ENCODE measurements at places on chromosomes 6 and 20.

DNA sequence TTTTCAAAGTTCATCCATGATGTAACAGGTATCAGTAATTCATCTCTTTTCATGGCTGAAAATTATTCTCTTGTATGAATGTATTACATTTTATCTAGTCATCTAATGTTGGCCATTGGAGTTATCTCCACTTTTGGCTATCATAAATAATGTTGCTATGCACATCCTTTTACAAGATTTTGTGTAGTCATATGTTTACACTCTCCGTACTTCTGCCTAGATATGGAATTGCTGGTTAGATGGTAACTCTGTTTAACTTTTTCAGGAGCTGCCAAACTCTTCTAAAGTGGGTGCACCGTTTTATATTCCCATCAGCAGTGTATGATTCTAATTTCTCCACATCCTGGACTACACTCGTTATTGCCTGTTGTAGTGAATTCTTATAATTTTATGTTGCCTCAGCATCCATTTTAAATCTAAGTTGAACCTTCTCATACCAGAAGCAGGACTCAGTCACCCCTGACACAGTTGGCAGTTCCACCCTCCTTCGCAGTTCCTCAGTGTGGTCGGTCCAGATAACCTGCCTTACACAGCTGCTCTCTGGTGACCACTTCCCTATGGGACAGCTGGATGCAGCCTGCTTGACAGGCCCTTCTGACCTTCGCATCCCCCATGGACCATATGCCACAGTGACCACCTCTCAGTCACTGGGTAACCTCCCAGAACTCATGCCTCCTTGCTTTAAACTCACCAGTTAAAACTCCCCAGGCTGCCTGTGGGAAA, 33.9 kb downstream of the KIZ start:
- no peak for DNase-seq

DNA sequence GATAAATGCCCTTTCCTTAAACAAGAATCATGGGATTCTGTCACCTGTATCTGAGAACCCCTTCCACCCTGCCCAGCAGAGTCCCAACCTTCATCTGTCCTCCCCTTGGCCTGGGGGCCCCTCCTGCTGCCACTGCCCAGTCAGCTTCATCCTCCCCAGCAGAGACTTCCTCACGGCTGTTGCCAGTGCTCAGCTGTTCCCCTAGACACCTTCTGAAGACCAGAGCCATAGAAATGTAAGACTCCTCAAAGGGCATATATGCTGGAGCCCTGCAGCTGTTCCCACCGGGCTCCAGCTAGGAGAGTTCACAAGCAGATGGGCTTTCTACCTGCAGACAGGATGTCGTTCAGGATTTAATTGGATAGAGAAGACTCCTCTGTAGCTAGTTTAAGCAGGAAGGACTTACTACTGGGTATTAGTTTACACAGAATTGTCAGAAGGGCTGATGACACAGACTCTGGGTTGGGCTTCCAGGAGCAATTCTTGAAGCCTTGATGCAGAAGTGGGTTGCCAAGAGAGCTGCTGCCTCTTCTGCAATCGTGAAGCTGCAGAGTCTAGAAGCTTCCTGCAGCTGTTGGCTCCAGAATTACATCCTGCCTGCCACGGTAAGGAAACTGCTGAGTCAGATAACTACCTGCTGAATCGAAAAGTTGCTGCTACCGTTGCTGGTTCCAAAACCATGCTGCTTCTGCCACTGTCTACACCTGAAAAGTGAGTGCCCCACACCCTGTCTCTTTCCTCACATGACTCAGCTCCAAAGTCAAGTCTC, 57.1 kb upstream of the MLN start:
- DNase-seq: no peak

DNA sequence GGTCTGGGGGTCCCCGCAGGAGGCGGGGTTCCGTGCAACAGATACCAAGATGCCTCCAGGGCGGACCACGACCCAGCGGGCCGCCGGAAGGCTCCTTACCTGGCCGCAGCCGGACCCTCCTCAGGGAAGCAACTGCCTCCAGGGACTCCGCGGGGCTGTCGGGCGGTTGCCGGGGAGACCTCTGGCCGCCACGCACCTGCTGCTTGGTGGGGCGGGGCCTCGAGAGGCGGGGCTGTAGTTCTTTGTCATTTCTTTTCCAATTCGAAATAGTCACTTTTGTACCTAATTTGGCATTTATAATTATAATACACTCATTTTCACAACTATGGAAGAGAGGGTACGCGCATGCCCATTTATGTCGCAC, 647 bp downstream of the AK9 start:
- DNase-seq: peak; percentile 31

GRCh38 chr6:129605967-129606366, 104.0 kb downstream of the ARHGAP18 start:
- no peak for DNase-seq

GRCh38 chr20:23680146-23680545, 8.7 kb downstream of the CST4 start:
- DNase-seq: no peak

DNA sequence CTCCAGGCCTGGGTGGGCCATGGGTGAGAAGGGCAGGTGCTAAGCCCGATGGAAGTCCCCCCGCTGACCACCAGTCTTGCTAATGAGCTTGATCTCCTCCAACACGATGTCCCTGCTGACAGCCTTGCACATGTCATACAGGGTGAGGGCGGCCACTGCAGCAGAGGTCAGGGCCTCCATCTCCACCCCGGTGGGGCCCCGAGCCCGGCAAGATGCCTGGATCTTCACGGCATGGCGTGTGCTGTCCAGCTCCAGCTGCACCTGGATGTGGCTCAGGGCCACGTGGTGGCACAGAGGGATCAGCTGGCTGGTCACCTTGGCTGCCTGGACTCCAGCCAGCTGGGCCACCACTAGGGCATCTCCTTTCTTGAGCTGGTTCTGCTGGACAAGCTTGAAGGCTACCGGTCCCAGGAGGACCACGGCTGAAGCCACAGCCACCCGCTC, 27.9 kb downstream of the MOCS1 start:
- no peak for DNase-seq

DNA sequence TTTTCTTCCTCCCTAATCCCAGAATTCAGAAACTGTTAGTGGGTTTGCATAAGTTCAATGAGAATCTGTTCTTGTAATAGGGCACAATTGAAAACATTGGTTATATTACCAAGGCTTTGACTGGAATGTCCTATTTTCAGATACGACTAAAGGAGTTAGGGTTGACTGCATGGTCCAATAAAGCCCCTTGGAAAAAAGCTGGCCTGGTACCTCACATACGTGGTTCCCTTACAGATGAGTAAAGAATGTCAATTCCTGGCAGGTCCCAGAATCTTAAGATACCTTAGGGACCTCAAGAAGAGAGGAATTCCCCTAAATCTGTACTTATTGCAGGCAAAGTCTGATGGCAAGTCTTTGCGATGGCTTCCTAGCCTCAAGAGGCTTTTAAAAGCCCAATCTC, 4.6 kb downstream of the PPDPF start:
- no peak for DNase-seq

DNA sequence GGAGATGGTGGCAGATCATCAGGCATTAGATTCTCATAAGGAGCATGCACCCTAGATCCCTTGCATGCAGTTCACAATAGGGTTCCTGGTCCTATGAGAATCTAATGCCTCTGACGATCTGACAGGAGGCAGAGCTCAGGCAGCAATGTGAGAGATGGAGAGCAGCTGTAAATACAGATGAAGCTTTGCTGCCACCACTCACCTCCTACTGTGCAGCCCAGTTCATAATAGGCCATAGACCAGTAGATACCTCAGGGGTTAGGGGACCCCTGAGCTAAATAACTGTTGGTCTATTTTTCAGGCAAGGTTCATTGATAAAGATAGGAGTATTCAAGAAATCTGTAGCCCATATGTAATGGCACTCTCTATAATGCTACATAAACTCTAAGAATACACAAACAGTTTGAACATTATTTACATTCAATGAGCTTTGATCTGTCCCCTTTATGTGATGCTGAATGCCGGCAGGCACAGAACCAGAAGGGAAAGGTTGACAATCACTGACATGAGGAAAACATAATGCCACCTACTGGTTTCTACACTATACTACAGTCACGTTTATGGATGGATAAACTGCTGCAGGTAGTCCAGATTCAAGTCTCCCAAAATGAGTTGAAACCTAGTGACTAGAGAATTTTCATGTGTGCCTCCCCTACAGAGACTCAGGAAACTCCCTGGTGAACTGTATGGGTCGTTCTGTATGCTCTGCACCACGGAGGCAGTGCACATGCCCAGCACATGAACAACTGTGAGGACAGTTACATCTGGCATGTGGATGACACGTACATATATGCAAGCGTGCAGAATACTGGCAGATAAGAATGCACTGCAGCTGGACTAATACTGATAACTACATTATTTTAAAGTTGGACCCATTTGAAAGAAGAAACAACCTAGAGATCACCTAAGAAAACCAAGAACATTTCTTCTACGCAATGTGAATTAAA, 72.0 kb downstream of the DST start:
- peak; percentile 53 for DNase-seq

DNA sequence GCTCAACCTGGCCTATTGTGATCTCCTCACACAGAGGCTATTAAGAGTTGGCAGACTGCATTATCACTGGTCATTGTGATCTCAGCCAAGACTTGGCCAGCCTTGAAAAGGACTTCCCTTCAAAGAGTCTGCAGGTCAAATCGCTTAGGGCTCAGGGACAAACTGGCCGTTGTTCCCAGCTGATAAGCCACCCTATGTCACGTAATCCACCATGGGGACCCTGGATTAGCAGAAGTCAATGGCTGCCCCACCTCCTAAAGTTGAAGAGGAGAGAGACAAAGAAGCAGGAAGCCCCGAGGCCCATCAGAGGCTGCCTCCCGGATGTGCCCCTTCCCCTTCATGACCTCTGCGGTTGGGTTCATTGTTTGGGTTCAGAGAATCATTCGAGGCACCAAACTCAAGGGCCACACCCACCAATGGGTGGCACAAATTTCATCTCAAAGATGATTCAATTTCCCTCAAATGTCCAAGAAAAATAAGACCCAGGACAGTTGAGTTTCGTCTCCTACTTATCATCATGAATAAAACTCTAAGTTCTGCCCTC, 56.6 kb downstream of the BPIFB1 start:
- DNase-seq: no peak

DNA sequence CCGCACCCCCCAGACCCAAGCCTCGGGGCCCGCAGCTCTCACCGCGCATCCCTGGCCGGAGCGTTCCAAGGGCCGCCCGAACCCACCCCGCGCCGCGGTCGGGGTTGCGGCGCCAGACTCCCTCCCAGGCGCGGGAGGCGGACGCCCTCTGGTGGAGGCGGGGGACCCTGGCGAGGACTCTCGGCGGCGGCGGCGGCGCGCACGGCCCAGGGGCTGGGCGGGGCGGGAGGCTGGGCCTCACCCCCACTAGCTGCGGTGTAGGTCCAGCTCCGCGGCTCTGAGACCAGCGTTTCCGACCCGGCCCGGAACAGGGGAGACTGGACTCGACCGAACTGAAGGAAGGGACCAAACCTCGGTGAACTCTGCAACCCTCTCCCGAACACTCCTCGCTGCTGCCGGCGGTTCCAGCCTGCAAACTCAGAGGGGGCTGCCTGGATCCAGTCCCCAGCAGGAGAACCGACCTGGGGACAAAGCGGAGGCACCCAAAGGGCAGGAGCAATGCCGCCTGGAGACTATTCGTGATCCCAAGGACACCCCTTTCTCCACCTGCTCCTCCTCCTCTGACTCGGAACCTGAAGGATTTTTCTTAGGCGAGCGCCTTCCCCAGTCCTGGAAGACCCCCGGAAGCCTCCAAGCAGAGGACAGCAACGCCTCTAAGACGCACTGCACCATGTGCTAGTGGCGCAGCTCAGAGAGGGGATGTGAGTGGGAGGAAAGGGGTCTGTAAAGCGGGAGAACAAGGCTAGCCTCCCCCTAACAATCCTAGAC, 859 bp upstream of the TOMM6 start:
- peak; percentile 87 for DNase-seq

GRCh38 chr6:79431537-79431933, 105.7 kb downstream of the LCA5 start:
- no peak for DNase-seq

GRCh38 chr20:63129991-63130657, 85.8 kb downstream of the YTHDF1 start:
- no peak for DNase-seq

DNA sequence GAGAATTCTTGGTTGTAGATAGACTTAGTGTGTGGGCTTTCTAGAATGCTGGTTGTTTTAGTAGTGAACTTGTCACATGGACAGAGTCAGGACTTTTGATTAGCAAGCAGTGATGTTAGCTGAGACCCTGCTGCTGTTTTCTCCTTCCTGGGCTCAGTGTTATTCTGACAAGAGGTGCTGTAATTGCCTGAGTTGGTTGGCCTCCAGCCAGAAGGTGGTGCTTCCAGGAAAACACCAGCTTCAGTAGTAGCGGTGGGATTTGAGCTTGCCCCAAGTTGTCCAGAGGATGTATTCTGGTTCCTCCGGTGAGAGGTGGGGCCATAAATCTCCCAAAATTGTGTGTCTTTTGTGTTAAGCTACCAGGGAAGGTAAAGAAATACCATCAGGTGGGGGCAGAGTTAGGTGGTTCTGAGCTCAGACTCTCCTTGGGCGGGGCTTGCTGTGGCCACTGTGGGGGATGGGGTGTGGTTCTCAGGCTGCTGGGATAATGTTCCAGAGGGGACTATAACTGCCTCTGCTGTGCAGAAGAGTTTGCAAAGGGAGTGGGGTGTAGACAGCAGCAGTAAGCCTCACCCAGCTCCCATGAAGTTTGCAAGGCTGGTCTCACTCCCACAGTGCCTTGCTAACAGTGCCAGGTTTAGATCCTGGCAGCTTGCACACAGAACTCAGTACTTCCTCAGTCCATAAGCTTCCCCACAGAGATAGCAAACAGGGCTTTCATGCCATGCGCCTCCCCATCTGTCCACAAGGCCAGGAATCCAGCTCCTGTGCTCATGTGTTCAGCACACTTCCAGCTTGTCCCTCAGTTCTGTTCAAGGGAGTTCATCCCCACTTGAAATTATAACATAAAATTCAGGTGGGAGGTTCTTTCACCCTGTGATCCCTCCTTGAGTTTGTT, 278.4 kb upstream of the PTCHD4 start:
- no peak for DNase-seq

- no peak for DNase-seq
Observed at GRCh38 chr6:42426191-42426590, 25.5 kb downstream of the TRERF1 start.

- DNase-seq: peak; percentile 34
Observed at GRCh38 chr6:28496099-28496779, 19.4 kb downstream of the GPX6 start.

DNA sequence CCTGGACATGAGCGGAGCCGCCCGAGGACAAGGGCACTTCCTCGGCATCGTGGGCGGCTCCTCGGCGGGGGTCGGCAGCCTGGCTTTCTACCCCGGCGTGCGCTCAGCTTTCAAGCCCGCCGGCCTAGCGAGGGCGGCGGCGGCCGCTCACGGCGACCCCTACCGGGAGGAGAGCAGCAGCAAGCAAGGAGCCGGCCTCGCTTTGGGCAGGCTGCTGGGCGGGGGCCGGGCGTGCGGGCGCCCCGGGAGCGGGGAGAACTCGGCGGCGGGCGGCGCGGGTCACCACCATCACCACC, 6.7 kb downstream of the PRDM13 start:
- no peak for DNase-seq

- DNase-seq: no peak
Observed at GRCh38 chr20:18079756-18080353, 22.1 kb upstream of the OVOL2 start.

- DNase-seq: peak; percentile 54
Observed at GRCh38 chr20:18288749-18289267, 481 bp downstream of the ZNF133 start.

All from ELR (cell line).